ENCODE measurements at places on chromosomes 11 and 22.

DNA sequence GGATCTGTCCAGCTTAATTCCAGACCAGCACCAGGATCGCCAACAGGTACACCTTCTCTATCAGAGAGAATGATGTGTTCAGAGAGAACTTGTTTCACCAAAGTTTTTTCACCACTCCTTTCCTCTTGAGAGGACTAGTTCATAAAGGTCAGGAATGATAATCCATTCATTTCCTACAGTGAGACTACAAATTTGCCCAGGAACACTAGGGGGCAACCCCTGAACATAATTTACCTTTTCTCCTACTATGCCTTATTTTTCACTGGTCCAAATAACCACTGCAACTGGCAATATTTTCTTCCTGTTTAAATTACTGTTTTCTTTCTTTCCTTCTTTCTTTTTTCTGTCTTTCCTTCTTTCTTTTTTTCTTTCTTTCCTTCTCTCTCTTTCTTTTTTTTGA, 22.5 kb downstream of the CAVIN3 start:
- peak; percentile 37 for DNase-seq

DNA sequence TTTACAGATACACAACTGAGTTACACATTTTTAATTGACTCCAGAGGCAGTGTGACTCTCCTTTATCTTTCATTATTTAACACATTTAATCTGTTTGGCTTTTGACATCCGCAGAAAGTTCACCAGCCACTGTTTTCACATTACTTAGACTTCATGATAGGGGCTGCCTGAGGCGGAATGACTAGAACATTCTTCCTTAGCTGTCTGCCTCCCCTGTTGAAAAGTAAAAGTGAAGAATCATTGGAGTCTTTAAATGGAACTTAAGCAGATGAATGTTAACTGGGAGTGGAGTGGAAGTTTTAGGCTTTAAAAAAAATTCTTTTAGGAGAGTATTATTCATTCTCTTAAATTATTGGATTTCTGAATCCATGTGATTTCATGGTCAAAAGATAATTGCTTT, 229.2 kb upstream of the MTNR1B start:
- DNase-seq, result no peak

DNA sequence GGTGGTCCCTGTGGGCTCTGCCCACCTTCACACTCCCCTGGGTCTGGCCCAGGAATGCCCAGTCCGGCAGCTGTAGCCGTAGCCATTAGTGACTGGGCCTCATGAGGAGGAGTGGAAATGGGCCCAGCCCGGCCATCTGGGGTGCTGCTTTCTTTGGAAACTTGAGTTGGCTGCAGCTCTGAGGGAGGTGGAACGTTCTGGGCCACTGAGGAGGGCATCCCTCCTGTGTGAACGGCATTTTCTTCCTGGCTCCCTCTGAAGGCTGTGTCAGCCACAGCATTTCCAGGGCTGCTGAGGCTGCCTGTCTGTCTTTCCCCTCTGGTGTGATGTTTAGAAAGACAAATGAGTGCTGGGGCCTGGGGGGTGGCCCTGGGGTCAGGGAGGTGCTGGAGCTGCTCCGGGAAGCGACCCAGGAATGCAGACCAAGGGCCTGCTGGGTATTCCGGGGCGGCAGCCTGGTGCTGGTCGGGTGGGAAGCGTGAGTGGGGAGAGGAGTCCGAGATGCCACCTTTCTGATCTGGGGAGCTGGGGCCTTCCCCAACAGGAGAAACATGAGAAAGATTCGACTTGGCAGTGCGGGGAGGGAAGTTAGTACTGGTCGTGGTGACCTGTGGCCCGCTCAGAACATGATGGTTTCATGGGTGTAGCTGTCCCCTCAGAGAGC, 27.1 kb downstream of the PTDSS2 start:
- no peak for DNase-seq

- DNase-seq, result no peak
Observed at GRCh38 chr11:129390303-129390821, 14.7 kb downstream of the BARX2 start.

GRCh38 chr11:62664405-62665074, 470 bp downstream of the C11orf98 start:
- peak; percentile 74 for DNase-seq

DNA sequence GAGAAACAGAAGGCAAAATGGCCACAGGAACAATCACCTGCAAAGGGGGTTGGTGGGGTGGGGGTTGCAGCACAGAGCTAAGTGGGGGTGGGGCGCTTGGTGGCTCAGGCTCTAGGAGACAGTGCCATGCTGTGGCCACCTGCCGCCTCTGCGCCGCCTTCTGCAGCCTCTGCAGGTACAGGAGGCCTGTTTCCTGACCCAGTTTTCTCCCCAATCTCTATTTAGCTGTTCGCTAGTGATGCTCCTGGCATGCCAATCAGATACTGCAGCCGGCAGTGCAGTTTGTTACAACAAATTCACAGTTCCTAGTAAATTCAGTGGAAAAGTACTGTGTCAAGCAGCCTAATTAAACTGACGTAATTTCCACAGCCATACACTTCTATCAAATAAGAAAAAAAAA, 106.4 kb downstream of the SERGEF start:
- DNase-seq, result peak; percentile 30

DNA sequence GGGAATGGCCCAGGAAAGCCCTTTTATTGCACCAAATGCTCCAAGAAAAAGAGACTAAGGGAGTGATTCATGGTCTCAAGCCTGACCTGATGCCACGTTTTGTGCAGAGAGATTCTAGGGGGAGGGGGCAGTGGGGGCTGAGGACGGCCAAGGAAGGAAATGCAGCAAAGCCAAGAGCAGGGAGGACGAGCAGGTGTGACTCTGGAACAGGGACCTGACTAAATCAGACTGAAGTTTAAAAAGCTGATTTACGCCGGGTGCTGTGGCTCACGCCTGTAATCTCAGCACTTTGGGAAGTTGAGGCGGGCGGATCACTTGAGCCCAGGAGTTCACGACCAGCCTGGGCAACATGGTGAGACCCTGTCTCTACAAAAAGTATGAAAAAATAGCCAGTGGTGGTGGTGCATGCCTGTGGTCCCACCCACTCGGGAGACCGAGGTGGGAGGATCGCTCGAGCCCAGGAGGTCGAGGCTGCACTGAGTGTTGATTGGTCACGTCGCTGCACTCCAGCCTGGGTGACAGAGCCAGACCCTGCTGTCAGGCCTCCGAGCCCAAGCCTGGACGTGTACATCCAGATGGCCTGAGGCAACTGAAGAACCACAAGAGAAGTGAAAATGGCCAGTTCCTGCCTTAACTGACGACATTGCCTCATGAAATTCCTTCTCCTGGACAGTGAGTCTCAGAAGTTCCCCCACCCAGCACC, 10.8 kb upstream of the IFITM3 start:
- DNase-seq, result no peak

- no peak for DNase-seq
Observed at GRCh38 chr22:17981497-17981896, 42.9 kb downstream of the MICAL3 start.

DNA sequence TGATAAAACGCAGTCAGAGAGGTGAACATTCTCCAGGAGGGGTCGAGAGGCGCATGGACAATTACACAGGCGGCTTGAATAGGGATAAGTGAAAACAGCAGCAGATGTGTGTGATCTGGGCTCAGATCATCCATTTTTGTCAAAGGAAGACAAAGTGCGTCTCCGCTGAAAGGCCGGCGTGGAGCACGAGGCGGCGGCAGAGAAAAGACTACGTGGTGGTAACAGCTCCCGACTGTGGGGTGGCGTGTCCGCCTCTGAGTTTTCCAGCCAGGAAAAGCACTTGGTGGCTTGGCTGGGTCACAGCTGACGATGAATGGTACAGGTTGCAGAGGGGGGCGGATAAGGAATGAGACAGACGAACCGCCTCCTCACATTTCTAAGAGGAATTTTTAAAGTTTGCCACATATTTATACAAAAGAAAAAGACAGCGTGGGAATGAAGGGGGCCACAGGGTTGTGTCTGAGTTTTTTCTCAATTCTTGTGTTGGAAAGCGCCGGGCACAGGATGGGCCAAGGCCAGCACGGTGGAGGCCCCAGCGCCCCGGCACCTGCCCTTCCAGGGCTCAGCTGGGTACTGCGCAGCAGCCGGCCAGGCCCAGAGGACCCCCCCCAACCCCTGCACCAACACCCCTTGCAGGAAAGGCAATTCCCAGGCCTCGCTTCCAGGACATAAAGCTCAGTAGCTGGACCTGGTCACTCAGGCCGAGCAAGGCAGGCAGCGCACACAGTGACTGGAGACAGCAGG, 80.4 kb downstream of the TRMU start:
- no peak for DNase-seq

- no peak for DNase-seq
Observed at GRCh38 chr11:99320769-99321290, 300.1 kb downstream of the CNTN5 start.

- peak; percentile 59 for DNase-seq
Observed at GRCh38 chr11:101456812-101457211, 127.0 kb downstream of the TRPC6 start.

- DNase-seq, result no peak
Observed at GRCh38 chr11:45280449-45280848, 5.7 kb downstream of the SYT13 start.

DNA sequence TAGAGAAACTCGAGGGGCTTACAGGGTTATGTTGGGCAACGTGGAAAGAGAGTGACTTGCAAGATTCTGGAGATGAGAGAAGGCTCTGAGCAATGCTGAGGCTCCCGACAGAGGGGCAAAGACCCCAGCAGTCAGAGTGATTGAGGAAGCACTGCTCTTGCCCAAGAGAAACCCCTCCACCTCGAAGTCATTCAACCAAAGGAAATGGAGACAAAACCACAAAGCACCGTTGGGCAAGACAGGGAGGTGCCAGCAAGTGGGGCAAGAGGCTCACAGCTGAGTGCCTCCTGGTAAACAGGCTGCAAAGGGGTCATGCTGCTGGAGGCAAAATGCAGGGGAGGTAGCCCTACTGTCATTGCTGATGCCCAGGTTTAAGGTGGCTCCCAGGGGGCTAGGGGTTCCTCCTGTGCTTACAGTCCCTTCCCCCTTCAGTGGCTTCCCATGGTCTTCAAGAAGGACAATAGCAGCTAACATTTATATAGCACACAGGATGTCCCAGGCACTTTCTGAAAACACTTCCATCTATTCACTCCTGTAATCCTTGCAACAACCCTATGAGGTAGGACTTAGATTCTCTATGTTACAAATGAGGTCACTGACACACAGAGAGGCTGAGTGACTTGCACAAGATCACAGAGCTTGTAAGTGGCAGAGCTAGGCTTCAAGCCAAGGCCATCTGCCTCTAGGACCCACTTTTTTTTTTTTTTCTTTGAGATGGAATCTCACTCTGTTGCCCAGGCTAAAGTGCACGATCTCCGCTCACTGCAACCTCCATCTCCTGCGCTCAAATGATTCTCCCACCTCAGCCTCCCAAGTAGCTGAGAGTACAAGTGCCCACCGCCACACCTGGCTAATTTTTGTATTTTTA, 18.1 kb upstream of the MYH9 start:
- DNase-seq, result peak; percentile 90

DNA sequence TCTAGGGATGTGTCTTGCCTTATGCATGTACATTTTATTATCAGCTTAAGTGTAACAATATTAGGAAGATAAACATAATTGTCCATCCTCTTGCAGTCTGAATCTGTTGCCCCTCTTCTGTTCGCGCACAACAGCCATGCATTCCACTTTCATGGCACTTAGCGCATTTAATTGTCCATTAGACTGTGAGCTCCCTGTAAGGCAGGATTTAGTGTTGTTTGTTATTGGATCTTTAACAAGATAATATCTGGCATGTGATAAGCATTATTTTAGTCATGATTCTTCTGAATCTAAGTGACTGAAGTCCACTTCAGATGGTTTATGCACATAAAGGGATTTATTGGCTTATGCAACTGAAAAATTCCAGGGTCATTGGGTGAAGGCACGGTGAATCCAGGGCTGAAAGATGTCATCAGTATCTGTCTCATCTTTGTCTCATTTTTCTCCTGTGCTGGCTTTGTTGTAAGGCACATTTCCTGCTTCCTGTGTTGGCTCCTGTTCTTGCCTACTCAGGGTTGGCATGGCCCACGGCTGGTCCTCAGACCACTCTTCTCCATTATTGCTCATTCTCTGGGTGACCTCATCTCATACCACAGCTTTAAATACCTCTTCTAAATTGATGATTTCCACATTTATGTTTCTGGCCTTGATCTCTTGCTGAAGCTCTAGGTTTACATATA, 37.6 kb downstream of the ATXN10 start:
- no peak for DNase-seq

DNA sequence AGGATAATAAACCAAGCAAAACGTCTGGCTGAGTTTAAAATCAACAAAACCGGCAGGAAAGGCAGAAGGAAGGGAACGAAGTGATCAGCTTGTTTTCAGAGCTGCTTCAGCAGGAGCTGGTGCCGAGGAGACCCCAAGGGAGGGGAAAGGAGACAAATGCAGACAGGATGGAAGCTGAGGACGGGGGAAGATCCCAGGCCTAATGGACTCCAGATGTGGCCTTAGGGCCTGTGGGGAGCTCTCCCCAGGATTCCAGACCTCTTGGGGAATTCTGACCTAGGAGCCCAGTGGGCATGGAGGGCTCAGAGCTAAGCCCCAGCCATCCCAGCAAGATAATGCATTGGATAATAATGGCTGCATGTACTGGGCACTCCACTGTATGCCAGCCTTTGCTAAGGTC, 211.4 kb upstream of the NARS2 start:
- DNase-seq, result no peak

- no peak for DNase-seq
Observed at GRCh38 chr11:45224766-45225165, 61.4 kb downstream of the SYT13 start.

DNA sequence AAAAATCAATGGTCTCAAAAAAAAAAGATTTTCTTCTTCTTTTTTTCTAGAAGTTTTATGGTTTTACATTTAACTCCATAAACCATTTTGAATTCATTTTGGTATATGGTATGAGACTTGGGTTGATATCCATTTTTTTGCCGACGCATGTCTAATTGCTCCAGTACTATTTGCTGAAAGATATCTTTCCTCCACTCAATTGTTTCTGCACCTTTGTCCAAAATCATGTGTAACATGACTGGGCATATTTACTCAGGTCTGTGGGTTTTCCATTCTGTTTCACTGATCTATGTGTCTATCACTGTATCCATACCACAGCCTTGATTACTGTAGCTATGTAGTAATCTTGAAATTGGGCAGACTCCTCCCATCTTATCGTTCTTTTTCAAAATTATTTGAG, 15.6 kb upstream of the SCARF2 start:
- DNase-seq, result no peak

Measured in hematopoietic multipotent progenitor cell treated with erythropoietin and hydrocortisone succinate and interleukin-3 and kit ligand, for 6 days (in vitro differentiated cells).